ENCODE measurements at places on chromosomes 5 and 9.

GRCh38 chr5:138459311-138459933 is 5.9 kb upstream of the EGR1 start:
- DNase-seq = no peak

DNA sequence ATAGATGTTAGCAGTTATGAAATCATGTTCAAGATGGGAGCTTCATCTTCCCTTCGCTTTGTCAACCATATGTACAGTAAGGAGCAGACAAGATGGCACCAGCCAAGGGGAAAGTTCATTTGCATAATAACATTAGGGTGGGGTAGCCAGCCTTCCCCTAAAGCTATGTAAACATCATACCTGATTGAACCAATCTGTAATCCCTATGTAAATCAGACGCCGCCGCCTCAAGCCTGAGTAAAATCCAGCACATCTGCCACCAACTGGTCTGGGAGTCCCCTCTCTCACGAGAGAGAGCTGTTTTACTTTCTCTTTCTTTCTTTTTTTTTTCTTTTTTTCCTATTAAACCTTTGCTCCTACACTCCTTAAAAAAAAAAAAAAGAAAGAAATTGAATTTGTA is 30.8 kb upstream of the REEP2 start:
- DNase-seq = no peak

DNA sequence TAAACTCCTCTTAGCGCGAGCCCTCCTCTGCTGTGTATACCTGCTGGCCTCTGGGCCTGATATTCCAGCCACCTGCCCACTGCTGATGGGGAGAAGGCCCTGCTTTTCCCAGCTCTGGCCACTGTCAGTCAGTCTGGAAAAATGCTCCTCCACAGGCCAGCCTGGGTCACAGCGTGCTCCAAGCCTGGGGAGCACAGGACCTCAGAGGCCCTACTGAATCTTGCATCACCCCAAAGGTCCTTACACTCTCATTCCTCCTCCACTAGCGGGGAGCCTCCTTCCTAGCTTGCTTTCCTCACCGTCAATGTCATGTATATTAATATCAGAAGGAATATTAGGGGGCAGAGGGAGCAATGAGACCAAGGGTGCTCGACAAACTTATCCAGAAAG is 73.7 kb downstream of the SHB start:
- no peak for DNase-seq

- DNase-seq = no peak
Observed at GRCh38 chr9:108162664-108163063, 673.1 kb upstream of the KLF4 start.

DNA sequence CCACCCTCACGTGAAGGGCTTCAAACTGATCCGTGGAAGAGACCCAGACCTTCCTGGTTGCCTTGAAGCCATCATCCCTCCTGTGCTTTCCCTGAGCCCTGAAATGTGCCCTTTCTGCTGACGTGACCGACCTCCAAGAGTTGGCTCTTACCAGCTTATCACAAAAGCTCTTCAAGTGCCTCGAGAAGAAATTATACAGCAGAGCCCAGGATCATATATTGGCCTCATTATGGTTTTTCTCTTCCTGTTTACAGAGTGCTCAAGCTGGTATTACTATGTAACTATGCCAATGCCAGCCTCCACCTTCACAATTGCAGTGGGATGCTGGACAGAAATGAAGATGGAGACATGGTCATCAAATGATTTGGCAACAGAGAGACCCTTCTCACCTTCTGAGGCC is 66.0 kb downstream of the AOPEP start:
- DNase-seq = no peak

- DNase-seq = no peak
Observed at GRCh38 chr9:112377087-112377486, 2.8 kb upstream of the HSDL2 start.

DNA sequence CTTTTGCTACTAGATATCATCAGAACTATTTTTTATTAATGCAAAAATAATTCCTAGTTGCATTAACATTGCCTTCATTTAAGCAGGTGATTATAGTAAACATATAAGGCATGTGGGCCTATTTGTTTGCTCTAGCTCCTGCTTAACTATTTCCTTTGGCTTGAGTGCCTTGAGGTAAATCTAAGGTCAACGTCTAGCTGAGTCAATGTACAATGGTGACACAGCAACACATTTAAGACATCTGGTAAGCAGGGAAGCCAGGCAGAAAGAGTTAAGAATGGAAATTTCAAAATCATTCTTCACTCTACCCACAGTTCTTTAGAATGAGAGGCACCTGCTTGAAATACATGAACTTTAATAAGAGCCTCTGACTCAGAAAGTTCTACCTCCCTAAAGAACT is 111.9 kb upstream of the FST start:
- DNase-seq = no peak

DNA sequence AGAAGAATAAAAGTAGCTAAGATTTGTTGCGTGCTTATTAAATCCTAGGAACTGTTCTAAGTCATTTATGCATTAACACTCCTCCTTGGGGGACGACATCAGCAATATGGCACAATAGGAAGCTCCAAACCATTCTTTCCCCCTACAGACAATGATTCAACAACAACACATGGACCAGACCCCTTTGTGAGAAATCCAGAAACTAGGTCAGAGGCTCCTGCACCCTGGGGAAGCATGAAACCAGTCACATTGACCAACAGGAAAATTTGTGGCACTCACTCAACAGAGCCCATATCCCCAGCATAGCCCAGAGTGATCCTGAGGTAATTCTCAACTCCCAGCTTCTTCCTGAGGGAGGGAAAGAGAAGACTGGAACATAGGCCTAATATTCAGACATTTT is 294.4 kb downstream of the HINT1 start:
- DNase-seq = no peak

DNA sequence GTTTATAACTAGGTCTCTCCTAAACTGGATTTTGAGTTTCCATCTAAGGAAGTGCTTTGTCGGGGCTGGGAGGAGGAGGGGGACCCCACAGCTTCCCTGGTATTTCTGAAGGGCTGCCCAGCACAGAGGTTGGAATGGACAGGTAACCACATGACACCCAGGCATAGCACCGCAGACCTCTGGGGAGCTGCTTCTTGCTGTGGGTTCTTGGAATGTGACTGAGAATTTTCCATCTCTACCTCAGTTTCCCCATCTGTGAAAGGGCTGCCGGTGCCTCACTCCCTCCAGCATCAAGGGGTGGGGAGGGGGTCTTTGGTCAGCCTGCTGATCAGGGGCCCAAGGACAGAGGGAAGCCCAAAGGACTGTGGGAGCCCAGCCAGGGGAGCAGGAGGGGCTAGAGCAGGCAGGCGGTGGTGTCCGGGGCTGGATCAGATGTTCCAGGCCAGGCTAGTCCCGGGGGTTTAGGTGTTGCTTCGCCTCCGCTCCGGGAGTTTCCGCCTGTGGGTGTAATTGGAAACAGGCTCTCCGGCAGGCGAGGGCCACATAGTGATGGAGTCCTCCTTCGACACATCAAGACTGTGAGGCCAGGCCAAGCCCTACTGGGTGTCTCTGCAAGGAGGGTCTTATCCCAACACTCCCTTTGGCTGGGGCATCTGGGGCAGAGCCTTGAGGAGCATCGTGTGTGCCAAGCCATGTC is 3.3 kb downstream of the OLFML2A start:
- DNase-seq = peak; percentile 36

DNA sequence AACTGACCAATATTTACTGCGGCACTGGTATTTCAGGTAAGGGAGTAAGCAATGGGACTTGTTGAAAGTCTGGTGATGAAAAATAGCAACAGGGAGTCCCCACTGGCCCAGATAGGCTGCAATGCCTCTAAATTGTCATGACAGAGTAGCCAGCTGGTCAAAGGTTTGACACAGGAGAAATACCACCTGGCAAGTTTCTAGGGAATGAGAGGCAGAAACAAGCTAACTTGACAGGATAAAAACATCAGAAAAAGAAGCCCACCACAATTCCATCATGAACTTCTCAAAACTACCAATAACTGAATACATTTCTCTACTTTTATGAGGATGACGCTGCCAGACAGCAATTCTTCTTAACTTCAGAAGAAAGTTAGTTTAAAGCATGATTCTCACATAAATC is 99.8 kb downstream of the STRBP start:
- no peak for DNase-seq

DNA sequence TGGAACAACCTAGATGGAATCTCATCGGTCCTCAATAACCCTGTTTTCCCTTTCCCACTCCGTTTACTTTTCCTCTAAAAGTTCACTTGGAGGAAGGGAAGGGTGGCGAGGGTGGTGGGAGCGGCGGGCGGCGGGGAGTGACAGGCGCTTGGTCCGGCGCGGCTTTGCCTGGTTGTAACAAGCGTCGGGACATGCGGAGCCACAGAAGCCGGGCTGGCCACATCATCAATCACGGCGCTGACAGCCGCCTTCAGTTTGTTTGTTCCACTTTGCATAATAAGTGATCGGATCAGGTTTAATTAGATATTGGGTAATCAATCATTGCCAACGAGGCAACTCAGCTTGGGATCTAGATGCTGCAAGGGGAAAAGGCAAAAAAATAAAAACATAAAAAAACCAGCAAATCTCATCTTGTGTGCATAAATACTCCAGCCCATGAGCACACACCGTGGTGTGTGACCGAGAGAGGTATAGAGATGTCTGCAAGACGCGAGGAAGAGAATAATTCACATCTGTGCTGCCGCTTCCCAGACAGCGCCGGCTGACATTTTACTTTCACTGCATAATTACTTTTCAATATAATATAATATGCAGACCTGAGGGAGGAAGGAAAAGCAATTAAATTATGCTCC is 396.2 kb upstream of the IRX4 start:
- no peak for DNase-seq

DNA sequence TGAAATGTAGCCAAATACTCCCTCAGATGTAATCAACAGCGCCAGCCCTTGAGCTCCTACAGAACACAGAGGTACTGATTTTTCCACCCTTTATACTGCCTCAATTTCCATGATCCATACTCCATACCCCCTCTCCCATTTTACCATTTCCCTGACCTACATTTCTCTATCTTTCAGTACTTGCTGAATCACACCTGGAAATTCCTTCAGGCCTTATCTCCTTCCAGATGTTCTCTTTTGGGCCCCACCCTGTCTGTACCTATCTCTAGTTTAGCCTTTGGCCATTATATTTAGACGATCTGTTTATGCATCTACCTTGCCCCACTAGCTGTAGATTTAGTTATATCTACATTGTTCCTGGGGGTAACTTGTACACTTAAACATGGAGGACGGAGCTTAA is 5.5 kb downstream of the NIM1K start:
- DNase-seq = no peak

- DNase-seq = no peak
Observed at GRCh38 chr5:106737111-106737510, 933.6 kb downstream of the EFNA5 start.

GRCh38 chr9:134436911-134437310 is 110.7 kb downstream of the RXRA start:
- no peak for DNase-seq

GRCh38 chr9:89165341-89165740 is 13.3 kb downstream of the SHC3 start:
- no peak for DNase-seq

DNA sequence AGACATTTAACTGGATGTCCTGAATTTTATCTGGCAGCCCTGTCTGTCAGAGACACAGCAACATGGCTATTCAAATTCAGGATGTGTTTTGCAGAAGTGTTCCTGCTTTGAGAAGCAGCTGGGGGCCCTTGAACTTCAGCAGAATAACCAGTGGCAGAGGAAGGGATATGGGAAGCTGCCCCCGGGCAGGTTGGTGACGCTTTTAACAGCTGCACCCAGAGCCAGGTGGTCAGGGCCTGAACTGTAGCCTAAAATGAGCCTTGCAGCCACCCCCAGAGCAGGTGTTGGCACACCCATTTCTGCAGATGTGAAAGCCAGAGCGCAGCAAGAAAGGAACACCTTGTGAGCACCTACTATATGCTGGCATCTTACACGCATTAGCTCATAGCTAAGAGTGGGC is 128.7 kb upstream of the BOD1 start:
- DNase-seq = no peak

DNA sequence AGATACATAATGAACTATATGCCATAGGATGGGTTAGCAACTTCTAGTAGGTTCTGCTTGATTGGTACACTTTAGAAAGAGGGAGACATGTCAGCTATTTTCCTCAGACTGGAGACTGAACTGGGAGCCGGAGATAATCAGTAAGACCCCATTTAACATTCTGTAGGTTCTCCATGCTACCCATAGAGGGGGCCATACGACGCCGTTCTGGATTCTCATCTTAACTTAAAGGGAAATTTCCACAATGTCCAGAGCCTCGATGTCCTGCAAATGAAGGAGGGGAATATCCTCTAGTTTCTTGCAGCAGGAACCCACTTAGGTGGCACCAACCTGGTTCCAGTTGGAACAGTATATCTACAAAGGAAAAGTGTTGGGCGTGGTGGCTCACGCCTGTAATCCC is 22.3 kb upstream of the NPM1 start:
- DNase-seq = no peak

GRCh38 chr5:124160265-124160664 is 586.2 kb downstream of the ZNF608 start:
- no peak for DNase-seq

- DNase-seq = peak; percentile 49
Observed at GRCh38 chr5:147822686-147823491, 8.6 kb downstream of the SPINK1 start.

GRCh38 chr9:135814421-135815095 is 92.8 kb downstream of the CAMSAP1 start:
- DNase-seq = no peak

DNA sequence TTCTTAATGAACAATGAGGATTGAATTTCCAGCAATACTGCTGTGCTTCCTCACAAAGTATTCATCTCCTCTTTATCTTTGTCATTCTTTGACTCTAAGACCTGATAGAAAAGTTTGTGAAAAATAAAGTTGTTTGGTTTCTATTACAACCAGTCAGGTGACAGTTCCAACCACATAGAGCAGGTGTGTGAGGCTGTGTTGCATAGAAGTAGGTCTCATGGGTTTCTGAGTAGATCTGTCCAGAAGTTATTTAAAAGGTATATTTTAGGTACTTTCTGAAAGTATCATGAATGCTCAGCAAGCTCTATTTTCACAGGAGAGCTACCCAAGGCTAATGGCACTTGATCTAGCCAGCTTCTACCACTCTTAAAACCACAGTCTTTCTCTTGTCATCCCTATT is 637.0 kb downstream of the DNAH5 start:
- DNase-seq = no peak

All from left lobe of liver (tissue), 2 donors.